ENCODE measurements at places on chromosomes 2 and 18.

GRCh38 chr2:41042343-41042742 is 590.5 kb upstream of the SLC8A1 start:
- no peak for DNase-seq

- DNase-seq = no peak
These were observed 42.0 kb downstream of the COL5A2 start for GRCh38 chr2:189137519-189137918.

DNA sequence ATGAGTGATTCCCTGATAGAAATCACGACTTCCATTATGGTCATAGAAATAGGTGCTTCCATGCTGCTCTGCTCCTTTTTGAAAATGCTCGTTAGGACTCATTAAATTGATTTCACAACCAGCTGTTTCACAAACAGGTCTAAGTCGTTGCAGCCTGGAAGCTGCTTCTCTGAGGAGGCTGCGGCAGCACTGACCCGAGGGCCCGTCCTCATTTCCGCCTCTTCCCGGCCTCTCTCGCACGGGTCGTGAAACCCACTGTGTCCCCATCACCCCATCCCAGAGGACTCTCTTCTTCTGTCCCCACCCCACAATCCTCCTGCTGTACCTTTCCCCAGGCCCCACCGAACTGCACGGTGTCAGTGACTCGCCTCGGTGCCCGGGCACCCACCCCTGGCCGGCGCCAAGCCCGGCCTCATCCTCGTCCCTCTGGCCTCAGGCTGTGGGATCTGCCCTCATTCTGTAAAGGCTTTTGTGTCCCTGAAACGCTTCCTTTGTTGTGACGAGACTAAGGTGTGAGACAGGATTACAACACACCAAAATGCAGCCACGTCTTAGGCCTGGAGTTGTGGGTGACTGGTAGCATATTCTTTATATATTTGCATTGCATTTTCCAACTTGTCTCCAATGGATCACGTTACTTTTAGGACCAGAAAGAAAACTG is 112.7 kb upstream of the CTDP1 start:
- no peak for DNase-seq

DNA sequence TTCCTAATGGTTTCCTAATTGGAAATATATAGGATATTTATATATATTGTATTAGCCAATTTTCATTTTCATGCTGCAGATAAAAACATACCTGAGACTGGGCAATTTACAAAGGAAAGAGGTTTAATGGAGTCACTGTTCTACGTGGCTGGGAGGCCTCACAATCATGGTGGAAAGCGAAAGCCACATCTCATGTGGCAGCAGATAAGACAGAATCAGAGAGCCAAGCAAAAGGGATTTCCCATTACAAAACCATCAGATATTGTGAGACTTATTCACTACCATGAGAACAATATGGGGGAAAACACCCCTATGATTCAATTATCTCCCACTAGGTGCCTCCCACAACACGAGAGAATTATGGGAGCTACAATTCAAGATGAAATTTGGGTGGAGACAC is 242.5 kb upstream of the NETO1 start:
- DNase-seq = no peak

DNA sequence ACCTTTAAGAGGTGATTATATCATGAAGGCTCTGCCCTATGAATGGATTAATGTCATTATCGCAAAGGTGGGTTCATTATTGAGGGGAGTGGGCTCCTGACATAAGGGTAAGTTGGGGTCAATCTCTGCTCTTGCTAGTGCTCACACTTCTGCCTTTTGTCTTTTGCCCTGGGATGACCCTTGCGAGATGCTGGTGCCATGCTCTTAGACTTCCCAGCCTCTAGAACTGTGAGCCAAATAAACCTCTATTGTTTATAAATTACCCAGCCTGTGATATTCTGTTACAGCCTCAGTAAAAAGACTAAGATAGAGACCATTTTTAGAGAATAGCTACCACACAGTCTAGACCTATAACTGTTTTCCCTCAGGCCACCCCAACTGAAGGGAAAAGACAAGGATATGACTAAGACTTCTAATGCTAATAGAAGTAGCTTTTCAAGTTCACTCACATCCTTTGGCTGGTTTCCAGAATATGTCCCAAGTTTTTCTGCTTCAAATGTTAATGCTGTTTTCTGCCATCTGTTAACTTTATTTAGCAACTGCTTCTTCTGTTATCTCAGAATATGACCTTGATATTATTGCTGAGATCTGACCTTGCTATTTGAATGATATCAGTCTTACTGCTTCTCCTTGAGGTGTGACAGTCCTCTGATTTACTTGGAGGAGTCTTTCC is 65.1 kb upstream of the STAM2 start:
- DNase-seq = no peak

DNA sequence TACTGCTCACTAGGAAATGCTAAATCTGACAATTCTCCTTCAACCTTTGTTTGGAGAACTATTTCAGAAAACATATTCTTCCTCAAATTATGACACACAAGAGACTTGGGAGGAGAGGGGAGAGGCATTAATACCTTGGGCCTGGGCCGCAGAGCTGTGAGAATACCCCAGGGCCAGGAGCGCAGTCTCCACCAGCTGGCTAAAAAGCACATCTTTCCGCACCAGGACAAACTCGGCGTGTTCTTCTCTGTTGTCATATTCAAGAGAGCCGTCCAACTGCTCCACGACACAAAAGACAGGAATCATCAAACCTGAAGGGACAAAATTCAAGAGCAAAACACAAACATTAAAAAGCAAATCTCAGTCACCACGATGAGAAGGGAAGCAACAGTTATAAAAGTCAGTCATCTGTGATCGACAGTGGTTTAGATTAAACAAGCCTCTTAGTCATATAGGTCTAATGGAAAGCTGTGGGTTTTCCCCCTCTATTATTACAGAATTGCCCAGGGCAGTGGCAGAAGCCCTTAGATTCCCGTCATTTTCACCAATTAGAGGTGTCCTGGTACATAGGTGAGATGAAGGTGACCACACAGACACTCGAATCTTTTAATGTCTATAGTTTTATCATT is 24.4 kb downstream of the SATB2 start:
- DNase-seq = no peak

DNA sequence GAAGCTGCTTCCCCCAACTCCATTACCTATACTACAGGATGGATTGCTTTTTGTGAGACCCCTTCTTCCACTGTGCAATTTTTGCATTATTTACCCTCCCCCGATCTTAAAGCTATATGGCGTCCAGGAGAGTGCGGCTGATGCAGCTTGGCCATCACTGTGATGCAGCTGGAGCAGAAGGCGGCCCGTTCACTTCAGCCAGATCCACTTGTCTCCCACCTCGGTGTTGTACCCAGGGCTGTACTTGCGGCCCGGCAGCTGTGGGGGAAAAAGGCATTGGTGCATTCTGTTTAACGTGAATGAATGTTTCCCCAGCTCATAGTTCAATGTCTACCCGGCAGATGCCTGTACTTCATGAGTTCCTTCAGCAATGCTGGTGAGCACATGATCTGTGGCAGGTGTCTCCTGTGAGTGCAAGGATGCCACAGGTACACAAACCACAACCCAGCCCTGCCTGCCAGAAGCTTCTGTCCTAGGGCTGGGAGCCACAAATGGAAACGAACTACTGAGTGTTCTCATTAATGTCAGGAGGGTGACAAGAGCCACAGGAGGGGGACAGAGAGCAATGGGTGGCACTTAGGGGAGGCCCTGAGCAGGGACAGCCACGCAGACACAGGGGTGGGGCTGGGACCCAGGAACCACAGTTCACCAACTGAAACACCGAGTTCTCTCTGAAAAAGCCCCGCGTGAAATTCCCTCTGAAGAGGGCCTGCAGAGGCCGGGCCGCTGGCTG is 64.0 kb downstream of the NDUFA10 start:
- no peak for DNase-seq

DNA sequence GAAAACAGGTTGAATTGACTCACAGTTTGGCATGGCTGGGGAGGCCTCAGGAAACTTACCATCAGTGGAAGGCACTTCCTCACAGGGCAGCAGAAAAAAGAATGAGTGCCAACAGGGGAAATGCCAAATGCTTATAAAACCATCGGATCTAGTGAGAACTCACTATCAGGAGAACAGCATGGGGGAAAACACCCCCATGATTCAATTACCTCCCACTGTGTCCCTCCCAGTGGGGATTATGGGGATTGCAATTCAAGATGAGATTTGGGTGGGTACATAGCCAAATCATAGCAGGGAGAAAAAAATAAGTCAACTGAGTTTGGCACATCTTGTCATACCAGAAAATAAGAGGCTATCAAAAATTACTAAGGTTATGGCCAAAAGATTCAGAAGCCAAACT is 96.3 kb downstream of the TRIP12 start:
- DNase-seq = no peak

GRCh38 chr2:17506736-17507616 is 11.3 kb downstream of the RAD51AP2 start:
- no peak for DNase-seq

GRCh38 chr2:85132834-85133637 is at the start of gene TCF7L1:
TSS of gene TCF7L1 (plus strand) at chr2:85133392. CDS start at chr2:85133685, 293 bp downstream.
- DNase-seq = no peak

GRCh38 chr2:5562426-5562825 is 129.8 kb upstream of the SOX11 start:
- DNase-seq = no peak

DNA sequence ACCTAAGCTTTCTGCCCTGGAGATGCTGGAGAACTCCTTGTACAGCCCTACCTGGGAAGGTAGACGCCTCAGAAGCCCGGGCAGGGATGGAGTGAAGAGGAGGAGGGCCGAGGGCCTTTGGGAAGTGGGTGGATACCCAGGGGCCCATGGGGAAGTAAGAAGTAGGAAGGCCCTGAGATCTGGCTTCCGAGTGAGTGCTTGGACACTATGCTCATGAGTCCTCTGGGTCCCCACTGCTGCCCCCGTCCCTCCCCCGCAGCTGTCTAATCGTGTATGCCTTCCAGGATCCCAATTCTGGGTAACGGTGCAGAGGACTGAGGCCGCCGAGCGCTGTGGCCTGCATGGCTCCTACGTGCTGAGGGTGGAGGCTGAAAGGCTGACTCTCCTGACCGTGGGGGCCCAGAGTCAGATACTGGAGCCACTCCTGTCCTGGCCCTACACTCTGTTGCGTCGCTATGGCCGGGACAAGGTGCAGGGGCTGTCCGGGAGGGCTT is 1.1 kb downstream of the DOK1 start:
- DNase-seq = no peak

DNA sequence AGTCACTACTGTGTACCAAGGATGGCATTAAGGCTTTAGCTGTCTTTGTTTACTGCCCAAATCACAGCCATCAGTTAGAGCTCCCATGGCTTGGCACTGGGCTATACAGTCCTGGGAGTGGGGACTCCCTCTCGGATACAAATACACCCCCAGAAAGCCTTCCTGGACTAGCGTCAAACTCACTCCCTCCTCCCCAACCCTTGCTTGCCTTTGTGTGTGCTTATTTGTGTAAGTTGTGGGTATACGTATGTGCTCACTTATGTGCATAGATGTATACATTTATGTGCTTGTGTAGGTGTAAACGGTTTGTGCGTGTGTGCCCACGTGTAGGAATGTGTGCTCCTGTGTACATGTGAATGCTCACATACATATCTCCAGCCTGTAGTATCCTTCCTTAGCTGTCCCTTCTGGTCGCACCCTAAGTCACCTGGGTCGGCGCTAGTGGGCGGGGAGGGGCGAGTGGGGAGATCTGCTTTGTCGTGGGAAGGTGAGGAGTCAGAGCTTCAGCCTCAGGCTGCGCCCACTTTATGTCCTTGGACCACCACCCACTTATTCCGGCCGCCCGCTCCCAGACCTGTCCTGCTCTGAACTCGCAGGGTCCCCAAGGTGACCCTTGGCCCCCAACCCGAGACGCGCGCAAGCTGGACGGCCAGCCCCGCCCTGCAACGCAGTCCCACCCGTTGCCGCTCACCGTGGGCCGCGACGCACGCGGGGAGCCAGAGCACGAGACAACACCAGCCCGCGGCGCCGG is 461 bp downstream of the PRADC1 start:
- DNase-seq = no peak

GRCh38 chr2:210252699-210253606 is 27.7 kb upstream of the ACADL start:
- no peak for DNase-seq

DNA sequence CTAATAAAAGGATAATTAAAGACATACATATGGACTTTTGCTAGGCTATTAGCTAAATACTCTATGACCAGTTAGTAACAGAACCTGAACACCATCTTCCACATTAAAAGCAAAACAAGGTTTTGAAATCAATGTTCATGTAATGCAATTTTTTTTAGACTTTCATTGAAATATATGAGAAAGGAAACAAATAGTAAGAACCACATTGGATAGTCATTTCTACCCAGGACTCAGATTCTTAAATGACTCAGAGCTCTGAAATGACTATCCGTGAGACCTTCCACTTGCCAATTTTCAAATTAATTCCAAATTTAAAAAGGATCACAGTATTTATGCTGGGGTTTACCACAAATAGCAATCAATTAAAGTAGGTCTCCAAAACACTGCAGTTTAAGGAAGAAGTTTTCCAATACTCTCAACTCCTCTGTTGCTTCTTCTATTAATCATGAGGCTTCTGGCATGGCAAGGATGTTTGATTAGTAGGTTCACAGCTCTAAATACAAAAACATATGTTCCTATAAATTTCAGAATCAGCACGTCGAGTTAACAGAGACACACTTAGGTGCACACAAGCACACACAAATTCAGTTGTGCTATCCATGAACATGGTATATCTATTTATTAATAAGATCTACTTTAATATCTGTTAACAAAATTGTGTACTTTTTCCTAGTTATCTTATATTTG is 841.0 kb downstream of the RNF144A start:
- no peak for DNase-seq

GRCh38 chr2:38174131-38174530 is 98.2 kb upstream of the CYP1B1 start:
- DNase-seq = no peak

DNA sequence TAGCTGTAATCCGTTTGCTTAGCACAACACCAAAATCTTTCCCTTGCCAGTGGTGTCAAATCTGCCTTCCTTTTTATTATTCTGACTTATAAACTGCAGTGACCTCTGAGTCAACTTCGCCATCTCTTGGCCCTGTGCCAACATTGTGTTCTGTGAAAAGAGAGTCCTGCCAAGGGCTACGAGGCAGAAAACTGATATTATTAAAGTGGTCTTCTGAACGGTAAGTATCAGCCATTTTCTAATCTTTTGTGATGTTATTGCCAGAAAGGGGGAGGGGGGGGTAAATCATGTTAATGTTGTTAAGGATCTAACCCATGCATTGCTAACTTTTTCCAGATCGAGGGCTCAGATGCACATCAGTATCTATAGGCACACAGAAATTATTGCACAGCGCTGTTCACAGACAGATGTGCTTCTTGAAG is 121.5 kb upstream of the LTBP1 start:
- DNase-seq = no peak
